ENCODE measurements at places on chromosomes 2 and 18.
A peak's percentile ranks its signal among the peaks of the same experiment; 100 is the strongest.

DNA sequence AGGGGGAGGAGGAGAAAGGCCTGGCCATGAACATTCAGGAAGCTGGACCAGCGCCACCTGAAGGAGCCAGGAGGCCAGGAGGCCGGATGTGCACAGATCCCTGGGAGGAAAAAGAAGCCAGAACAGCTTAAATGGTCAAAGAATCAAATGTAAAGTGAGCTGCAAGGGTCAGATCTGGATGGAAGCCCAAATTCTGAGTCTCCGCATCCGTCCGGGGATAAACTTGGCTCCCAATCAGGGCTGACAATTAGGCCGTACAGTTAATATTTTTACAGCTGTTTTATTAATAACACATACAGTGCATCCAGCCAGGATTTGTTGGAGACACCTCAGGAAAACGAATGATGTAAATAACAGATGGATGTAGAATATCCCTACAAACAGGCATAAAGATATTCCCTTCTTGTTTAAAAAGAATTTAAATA, 495.1 kb upstream of the TCF4 start:
- no peak for DNase-seq

- DNase-seq, result peak; percentile 38
These were observed at the start of gene ABHD1 for GRCh38 chr2:27123302-27124150. TSS of gene ABHD1 (plus strand) at chr2:27123815. CDS start at chr2:27123949, 134 bp downstream.

DNA sequence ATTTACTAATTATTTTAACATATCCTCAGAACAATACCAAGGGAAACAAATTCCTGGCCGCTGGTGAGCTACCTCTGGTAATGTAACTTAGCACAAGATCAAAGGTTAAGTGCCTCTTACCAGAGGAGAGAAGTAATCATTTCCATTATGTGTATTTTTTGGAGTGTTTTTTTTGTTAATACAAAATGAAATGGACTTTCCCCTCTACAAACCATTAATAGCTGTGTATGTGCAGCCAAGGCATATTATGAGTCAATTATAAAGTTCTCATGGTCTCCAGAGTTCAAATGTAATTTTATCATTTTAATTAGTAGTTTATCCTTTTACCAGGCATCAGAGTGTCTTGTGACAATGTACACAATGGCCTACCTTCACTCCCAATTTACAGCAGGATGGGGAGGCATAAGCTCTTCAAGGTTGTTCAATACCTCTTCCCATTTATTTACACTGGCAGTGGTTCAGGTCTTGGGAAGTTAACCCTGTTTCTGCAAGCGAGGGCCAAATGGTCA, 242.2 kb downstream of the TGIF1 start:
- no peak for DNase-seq

- no peak for DNase-seq
These were observed 9.6 kb downstream of the EDAR start for GRCh38 chr2:108979461-108979860.

DNA sequence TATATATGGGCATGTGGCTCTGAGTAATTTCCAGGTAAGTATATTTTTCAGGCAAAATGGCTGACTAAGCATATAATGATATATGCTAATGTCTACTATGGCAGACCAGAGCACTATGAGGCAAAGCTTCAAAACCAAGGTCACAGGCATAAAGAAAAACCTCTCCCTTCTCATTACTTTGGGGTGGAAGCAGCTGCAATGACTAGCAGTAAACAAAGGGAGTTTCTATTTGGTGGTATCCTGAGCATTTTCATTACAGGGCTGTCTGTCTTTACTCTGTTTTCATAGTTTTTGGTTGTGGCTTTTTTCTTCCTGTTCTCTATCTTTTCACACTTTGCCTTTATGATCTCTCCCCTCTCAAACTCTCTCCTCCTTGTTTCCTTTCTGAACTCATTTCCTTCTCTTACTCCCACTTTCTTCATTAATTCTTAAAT, 15.6 kb downstream of the PDE6D start:
- no peak for DNase-seq

GRCh38 chr18:23921716-23922285, 92.8 kb upstream of the TTC39C start:
- DNase-seq, result no peak

DNA sequence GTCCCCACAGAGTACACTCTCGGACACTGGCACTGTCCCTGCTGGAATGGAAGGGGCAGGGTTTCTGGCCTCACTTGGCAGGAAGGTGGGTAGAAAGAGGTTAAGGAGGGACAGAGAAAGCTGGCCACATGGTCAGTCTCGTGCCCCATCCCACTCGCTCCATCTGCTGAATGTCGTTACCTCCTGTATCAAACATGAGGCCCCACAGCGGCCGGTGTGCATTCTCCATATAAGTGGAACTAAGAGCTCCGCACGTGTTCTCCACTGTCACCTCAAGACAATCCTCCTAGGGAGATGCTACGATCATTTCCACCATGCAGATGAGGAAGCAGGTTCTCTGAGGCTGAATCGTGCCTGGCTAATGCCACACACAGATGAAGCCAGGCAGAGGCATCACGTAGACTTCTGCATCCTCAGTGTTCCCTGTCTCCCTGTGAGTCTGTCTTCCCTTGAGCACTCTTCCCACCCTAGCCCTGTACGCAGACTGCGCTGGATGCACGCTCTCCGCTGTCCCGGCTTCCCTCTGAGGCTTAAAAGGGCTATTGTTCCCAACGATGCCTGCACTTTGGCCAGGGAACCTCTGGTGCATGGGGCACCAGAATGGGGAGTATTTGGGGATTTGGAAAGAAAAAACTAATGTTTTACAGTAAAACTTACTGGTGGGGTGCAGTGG, 35.1 kb downstream of the MAL start:
- DNase-seq, result no peak

GRCh38 chr2:238097201-238097987, 2.7 kb upstream of the ESPNL start:
- DNase-seq, result no peak

DNA sequence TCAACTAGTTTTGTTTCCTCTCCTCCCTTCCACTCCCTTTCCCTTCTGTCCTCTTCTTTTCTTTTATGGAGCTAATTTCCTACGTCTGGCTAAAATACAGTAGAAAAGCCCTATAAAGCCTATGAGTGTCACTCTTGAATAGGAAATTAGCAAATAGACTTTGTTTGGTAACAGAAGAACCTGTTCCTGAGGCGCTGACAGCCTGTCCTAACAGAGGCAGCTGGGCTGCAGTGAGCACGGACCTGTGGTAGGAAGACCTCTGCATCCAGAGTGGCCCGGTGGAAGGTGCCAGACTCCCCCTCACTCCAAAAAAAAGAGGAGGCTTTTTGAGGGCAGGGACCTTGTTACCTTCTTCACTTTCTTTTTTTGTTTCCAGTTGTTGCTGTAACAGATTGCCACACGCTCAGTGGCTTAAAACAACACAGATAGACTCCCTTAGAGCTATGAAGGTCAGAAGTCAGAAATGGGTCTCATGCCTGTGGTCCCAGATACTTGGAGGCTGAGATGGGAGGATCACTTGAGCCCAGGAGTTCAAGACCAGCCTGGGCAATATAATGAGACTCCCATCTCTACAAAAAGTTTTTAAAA, 81.2 kb upstream of the TXNDC2 start:
- no peak for DNase-seq

GRCh38 chr2:211982162-211982561, 556.4 kb downstream of the ERBB4 start:
- DNase-seq, result no peak

GRCh38 chr2:138503652-138504051, 2.1 kb downstream of the SPOPL start:
- DNase-seq, result no peak

DNA sequence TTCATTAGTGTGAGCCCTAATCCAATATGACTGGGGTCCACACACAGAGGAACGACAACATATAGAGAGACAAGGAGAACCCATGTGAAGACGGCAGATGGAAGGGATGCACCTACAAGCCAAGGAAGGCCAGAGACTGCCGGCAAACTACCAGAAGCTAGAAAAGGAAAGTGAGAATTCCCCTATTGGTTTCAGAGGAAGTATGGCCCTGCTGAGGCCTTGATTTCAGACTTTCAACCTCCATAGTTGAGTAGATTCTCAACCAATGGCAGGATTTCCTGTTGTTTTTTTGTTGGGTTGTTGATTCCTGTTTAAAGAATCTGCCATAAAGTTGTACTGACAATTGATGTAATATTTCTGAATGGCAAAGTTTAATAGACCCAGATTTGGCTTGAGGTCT, 241.5 kb downstream of the SATB2 start:
- no peak for DNase-seq

- no peak for DNase-seq
These were observed 1414.8 kb upstream of the CELF4 start for GRCh38 chr18:38980420-38980819.

- no peak for DNase-seq
These were observed 105.2 kb downstream of the LYPD6B start for GRCh38 chr2:149143734-149144133.

GRCh38 chr2:192298664-192299063, 103.9 kb upstream of the TMEFF2 start:
- no peak for DNase-seq

DNA sequence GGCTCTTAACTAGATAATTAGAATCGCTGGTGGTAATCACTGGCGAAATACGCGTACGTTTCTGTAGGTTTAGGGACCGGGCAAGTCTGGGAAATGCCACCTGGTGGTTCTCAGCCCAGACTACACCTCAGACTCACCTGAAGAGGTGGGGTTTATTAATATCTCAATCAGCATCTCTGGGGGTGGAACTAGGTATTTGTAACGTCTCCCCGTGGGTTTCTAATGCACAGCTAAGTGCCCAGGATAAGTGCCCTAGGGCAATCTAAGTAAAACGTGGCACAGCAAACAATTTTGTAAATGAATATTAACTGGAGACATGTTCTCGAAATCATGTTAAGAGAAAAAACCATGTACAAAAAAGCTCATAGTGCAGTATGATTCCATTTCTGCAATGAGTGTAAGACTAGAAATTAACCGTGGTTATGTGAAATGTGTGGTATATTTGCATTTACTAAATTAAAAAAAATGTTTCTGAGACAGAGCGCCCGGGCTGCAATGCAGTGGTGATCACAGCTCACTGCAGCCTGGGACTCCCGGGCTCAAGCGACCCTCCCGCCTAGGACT, 760 bp upstream of the CNOT11 start:
- no peak for DNase-seq

GRCh38 chr2:240734756-240735155, 43.1 kb downstream of the AQP12A start:
- DNase-seq, result no peak

- DNase-seq, result no peak
These were observed 80.9 kb upstream of the PHLPP1 start for GRCh38 chr18:62634458-62634857.

- no peak for DNase-seq
These were observed 23.6 kb downstream of the KCTD1 start for GRCh38 chr18:26524504-26525351.

DNA sequence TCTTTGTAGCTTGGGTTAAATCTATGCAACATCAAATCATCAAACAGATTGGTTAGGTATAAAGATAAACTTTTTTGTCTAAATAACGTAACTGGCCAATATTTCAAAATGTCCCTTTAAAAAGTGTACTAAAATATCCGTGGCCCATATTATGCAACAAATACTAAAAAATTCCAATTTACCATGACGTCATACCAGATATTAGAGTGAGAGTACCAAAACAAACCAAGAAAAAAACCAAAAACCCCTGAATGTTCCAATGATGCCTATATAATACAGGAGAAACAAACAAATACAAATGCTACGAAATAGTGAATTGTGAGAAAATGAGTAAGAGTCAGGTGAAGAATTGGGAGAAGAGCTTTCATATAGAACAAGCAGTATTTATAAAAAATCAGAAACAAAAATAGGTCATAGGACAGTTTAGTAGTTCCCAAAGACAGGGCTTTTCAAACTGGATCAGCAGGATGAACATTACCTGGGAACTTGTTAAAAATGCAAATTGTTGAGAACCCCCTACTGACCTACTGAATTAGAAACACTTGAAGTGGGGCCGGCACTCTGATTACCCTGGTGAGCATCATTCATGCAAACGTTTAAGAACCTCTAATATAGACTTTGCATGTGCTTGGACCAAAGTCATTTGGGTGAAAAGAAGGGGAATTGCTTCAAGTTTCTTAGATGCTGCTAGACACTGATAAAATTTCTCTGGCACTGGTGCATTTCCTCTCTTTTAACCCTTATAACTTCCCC, 753.7 kb downstream of the DSC3 start:
- DNase-seq, result no peak

DNA sequence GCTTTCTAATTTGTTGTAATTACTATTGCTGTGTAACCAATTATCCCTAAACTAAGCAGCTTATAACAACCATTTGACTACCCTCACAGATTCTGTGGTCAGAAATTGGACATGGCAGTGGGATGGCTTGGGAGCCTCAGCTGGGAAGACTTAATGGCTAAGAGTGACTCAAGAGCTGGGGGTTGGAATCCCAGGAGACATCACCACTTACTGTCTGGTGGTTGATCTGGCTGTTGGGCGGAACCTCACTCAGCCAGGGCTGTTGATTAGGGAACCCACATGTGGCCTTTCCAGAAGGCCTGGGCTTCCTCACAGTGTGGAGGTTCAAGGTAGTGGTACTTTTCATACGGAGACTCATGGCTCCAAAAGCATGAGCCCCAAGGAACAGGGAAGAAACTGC, 49.8 kb downstream of the E2F6 start:
- DNase-seq, result no peak

DNA sequence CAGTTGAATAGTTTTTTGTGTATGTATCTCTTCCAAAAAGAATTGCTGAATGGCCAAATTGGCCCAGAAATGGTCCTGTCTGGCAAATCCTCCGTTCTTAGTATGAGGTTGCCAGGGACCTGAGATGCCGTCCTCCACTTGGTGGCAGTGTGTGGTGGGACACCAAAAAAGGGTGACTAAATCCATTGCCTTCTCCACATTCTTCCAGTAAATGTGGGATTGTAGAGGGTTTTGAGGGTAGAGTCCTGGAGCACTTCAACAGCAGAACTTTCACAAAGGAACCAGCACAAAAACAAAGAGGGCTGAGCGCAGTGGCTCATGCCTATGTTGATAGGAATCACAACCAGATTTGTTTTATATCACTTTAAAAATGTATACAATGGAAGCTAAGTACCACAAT, 199.9 kb downstream of the BCL2 start:
- DNase-seq, result no peak

GRCh38 chr2:217709478-217710210, 293.2 kb downstream of the TNS1 start:
- no peak for DNase-seq

DNA sequence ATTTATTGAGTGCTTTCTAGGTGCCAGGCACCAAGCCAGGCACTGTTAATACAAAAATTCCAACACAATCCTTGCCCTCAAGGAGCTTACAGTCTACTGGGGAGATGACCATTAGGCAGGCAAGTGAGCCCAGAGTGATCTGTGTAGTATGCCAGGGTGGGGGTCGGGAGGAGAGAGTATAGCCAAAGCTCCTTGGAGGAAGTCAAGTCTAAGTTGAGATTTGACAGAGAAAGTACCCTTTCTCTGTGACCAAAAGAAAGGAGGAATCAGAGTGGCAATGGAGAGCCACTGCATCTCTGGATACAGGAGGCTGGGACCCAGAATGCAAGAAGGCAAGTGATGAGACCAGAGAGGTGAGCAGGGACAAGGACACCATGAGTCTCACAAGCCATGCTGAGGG, 7.5 kb downstream of the ANKRD53 start:
- DNase-seq, result no peak
